ENCODE measurements at places on chromosomes 11 and 22.

- no peak for DNase-seq
Measured at GRCh38 chr11:133844217-133844616, 1.1 kb downstream of the SPATA19 start.

- DNase-seq, result peak; percentile 76
Measured at GRCh38 chr11:57335343-57336110, at the start of gene SSRP1. Gene SSRP1 (minus strand): TSS chr11:57335892. CDS start chr11:57335121, 771 bp downstream.

DNA sequence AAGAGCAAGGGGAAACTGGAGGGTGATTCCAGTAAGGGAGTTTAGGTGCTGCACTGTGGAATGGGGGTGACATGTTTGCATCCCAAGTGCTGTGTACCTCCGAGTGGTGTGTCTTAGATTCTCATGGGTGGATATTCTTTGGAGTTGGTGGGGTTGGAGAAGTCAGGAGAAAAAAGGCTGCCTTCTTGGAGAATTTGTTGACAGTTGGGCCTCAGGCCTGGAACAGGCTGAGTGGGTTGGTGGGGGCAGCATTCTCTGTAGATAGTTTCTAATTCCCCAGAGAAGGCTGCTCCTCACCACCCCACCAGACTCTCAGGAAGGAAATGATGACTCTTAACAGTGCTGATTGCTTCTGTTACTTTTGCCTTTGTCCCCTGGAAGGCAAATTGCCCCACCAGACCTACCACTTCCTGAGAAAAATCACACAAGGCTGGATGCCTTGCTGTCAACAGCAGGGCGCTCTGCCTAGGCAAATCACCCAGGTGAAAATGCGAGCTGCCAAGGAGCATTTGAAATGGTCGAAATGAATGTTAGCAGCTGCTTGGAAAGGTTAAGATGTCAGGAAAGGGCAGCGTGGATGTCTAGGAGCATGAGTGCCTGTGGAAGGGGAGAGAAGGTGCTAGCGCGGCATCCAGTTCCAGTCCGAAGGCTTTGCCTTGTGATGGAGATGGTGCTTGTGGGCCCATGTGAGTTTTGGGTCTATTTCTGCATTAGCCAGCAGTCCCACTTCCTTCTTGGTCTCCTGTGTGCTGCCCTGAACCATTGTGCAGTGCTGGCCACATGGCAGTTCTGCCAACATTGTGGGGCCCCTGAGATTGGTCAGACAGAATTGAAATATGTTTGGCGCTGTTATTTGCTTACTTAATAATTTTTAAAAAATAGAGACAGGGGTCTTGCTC lies 29.7 kb upstream of the SORL1-AS1 start:
- DNase-seq, result peak; percentile 37

DNA sequence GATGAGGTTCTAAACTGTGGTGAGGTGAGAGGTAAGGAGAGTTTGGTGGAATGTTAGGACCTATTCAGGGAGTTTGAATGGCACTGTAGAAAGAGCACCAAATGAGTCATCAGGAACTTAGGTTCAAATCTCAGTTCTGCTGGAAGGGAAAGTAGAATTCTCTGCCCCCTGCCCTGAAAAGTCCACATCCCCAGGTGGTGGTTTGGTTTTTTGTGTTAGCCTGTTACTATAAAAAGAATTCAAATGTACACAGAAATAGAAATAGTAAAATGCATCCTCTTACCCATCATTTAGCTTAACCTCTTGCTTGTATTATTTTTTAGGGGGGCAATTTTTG lies 20.2 kb downstream of the PPFIBP2 start:
- DNase-seq, result no peak

DNA sequence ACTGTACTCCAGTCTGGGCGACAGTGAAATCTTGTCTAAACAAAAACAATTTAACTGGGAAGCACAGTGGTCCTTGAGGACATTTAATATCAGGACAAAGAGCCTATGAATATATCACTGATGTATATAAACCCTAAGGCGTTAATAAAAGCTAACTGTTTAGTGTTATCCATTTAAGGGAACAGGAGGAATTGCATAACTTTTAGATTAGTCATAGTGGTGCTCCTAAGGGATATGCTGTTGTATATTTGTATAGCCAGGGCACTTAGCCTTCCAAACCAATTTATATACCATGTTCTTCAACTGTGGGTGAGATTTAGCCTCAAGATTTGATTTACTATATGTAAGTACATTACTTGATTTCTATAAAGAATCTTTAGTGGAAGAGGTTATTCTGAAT lies 3.0 kb upstream of the CHEK1 start:
- DNase-seq, result no peak

GRCh38 chr11:121340032-121340580 lies 47.5 kb downstream of the SC5D start:
- no peak for DNase-seq

DNA sequence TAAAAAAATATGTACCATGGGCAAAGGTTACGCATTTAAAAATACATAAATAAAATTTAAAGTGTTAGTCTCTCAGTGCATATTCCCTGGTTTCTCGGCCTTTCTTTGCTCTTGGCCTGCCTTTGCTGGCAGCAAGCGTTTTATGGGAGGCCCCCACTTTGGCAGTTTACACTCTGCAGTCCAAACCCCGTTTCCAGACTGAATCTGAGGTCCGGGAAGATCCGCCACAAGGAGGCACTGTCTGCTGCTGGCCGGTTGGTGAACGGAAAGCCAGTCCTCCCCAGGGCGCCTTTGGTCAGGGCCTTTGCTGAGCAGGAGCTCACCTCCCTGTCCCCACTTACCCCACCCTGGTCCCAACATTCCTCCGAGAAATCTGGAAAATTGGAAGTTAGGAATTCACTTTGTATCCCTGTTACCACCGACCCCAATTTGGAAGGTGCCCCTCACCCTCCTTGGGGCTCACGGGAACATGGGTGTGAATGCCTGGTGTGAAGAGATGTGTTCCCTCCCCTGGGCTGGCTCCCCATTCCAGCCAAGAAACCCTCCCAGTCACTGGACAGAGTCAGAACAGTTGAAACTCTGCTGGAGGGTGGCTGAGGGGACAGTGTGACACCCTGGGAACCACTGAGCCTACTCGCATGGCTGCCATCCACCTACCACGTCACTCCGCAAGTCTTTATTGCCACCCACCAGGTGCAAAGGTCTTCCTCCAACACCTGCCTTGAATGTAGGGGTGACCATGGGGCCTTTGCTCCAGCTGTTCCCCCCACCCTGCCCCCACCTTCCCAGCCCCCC lies 9.4 kb upstream of the SF1 start:
- DNase-seq, result peak; percentile 66

DNA sequence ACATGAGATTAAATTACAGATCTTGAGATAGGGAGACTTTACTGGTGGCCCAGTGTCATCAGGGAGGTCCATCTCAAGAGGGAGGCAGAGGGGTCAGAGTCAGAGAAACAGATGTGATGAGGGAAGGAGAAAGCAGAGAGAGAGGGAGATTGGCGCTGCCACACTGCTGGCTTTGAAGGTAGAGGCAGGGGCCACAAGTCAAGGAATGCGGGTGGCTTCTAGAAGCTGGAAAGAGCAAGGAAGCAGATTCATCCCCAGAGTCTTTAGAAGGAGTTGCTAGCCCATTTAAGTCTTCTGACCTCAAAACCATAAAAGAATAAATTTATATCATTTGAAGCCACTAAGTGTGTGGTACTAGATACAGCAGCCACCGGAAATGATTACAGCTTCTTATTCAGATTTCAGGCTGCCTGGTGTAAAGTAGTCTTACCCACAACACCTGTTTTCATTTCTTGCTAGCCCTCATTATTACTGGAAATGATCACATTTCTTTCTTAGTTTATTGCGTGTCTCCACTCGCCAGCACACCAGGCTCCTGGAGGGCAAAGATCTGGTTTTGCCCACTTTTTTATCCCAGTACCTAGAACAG lies 12.6 kb upstream of the SERPINH1 start:
- no peak for DNase-seq

DNA sequence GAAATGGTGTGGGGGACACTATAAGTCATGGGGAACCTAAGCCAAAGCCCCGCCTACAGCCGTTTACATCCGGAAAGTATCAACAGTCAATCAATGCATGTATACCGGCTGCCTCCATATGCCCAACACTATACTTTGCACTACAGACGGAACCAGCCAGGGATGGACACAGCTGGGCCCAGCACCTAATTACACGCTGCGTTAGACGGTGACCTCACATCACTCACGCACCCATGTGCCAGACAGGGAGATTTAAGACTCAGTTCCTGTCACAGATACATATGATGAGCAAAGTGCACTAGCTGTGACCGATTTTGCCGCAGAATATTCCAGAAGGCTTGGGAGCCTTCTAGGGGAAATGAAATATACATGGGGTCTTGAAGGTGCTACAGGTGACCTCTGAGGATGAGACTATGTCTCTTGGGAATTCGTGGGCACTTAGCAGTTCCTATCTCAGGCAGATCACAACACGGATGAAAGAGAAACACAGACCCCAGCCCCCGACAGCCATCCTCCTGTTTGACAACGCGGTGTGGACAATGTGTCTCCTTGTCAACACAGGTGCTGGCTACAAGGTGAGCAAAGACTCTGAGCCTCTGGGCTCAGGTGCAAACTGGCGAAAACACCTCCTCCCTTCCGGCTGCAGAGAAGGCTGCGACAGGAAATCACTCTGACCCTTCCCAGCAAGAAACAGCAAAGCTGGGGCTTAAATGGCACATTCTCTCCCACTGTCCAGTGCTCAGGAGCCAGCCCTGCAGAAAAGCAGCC lies 8.0 kb downstream of the AHNAK start:
- no peak for DNase-seq

GRCh38 chr11:134657631-134658030 lies 245.6 kb upstream of the B3GAT1 start:
- DNase-seq, result no peak

- DNase-seq, result no peak
Measured at GRCh38 chr11:65182258-65183170, 786 bp downstream of the CAPN1 start.

DNA sequence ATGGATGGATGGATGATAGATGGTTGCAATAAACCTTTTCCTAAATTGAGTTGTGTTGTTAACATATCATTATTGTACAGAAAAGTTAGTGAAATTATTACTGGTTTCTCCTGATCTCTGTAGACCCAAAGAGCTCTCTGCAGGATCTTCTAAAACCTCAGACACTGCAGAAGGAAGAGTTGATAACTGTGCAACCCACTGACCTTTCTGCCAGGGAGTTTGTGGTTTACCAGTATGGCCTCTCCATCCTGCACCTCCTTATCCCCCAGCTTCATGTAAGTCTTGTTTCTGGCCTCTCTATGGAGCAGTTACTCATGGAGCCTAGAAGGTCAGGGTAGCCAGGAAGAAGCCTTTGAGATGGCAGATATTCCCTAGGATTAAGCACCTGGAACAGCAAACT lies 45.6 kb downstream of the BTG4 start:
- no peak for DNase-seq

DNA sequence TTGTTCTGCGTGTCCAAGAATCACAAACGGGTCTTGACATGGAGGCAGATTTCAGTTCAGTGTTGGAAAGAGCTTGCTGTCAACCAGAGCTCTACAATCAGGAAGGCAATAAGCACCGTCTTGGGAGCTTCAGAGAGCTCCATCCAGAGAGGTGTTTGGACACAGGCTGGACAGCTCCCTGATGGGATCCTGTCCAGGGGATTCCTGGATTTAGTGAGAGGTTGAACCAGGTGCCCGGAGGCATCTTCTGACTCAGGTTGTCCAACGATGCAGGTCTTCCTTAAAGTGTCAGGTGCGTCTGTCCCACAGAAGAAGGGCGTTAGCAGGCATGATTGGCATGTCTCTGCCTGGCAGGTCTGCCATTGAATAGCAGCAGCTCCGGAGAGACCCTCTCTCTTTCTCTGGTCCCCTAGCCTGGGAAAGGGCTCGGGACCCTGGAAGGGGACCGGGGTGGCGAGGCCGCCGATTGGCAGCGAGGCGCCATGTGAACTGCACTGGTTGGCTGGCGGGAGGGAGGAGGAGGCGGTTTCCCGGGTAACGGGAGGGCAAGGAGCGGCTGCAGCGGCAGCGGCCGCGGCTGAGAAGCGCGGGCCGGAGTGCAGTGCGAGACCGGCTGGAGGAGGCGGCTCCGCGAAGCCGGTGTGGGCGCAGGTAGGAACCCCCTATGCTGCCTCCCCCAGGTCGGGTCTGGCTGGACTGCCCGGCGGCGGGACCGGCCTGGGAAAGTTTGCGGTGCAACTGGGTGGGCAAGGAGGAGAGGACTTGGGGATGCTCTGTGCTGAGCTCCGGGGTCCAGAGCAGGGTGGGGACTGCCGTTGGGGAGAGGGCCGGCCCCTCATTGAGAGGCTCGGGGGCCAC lies 104.1 kb upstream of the E2F8 start:
- DNase-seq, result no peak

- DNase-seq, result no peak
Measured at GRCh38 chr11:106399076-106399511, 321.6 kb downstream of the AASDHPPT start.

- DNase-seq, result no peak
Measured at GRCh38 chr22:45783690-45784089, 112.1 kb downstream of the ATXN10 start.

Measured in CD8-positive, alpha-beta T cell (primary cell).